Stimulated activated CD4-positive, alpha-beta T cell treated with anti-CD3 and anti-CD28 coated beads, Interleukin-1b, Interleukin-23, amount 100 ng/mL, for 1 hour (primary cell): ENCODE measurements at places on chromosomes 3 and 15.

- no peak for DNase-seq
Observed at GRCh38 chr3:168053115-168053514, 42.6 kb downstream of the GOLIM4 start.

DNA sequence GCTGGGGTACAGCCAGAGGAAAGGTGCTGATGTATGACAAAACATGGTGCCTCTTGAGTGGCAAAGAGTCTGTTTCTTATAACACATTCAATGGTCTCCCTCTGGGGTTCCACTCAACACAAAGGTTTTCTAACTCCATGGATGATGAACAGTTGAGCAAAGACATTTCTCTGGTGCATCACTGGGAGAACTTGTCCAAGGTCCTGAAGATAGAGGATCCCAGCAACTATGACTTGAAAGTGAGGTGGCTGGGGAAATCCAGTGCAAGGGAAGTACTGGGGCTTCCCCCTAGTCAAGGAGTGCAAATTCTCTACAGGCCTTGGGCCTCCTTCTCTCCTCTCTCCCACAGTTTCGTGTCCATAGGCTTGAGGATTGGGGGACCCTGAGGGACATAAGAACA is 431.1 kb downstream of the WDR72 start:
- DNase-seq = no peak

DNA sequence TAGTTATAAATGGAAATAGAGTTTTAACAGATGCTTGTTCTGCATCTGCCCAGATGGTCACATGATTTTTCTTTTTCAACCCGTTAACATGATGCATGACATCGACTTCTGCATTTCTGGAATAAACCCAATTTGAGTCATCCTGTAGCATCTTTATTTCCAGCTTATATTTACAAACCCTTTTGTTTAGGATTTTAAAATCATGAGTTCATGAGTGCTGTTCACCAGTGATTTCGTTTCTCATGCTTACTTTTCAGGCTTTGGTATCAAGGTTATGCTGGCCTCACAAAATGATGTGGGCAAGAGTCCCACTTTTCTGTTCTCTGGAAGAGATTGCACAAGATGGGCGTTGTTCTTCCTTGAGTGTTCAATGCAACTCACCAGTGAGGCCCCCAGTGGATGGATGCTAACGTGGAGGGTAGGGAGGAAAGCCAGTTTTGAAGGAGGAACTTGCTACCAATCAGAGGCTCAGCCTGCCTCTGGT is 5.2 kb downstream of the HRH1 start:
- no peak for DNase-seq

- no peak for DNase-seq
Observed at GRCh38 chr3:65408531-65409175, 630.1 kb downstream of the MAGI1 start.

- peak; percentile 35 for DNase-seq
Observed at GRCh38 chr3:186259612-186260383, 102.2 kb downstream of the DGKG start.

GRCh38 chr3:96813820-96814650 is at the start of gene EPHA6:
EPHA6 (plus strand) TSS chr3:96814594.
- no peak for DNase-seq

DNA sequence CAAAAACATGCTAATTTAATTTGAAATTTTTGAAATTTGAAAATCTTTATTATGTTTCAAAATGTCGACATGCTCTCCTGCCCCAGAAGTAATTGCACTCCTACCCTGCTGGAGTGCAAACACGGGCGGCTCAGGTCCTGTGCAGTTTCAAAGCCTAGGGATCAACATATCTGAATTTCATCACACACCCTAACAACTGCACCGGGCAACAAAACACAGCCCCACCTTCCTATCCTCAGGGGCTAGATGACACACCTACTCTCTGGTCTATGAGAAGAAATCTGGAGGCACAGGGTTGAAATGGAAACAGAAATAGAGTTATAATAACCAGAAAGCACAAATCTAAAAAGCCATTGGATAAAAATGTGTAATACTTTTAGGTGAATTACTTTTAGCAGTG is 61.4 kb downstream of the BFSP2 start:
- DNase-seq = no peak

GRCh38 chr3:52721002-52721729 is 15.3 kb downstream of the SPCS1 start:
- DNase-seq = no peak

GRCh38 chr3:184562878-184563560 is 1.4 kb downstream of the EPHB3 start:
- no peak for DNase-seq

DNA sequence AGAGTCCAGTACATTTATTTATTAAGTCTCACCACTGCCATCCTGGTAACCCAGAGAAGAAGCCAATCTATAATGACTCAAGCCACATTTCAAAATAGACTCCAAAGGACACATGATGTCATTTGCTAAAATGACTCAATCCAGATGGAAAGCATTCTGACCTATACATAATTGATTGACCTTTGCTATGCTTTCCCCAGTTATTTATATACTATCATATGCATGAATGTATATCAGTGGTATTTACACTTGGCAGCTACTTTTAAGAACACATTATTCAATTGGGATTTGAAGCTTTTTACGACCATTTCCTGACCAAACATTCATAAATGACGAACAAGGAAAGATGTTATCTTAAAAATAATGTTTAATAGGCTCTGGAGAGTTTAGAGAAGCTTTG is 297.2 kb downstream of the FHIT start:
- DNase-seq = no peak

DNA sequence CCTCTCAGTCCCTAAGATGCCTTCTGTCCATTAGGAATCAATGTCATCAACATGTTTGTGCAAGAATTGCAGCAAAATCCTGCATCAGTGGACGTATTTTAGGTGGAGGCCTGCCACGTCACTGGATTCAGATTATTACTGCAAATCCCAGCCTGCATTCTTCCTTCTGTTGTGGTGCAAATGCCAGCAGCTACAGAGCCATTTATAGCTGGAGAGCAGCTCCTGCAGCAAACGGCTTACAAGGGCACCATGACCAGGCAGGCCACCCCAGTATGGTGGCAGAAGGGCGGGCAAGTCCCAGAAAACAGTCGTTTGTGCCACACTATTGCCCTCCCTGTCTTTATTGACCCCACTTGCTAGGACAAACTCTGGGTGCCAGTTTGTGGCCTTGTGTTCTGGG is 74.7 kb downstream of the SNRK start:
- no peak for DNase-seq

GRCh38 chr3:150450916-150451315 is 42.8 kb downstream of the TSC22D2 start:
- no peak for DNase-seq

- DNase-seq = no peak
Observed at GRCh38 chr3:72152551-72153476, 367.9 kb upstream of the PROK2 start.

- DNase-seq = no peak
Observed at GRCh38 chr3:21785765-21786437, 34.9 kb upstream of the ZNF385D start.

- DNase-seq = no peak
Observed at GRCh38 chr3:123449102-123449996, 459 bp upstream of the ADCY5 start.

DNA sequence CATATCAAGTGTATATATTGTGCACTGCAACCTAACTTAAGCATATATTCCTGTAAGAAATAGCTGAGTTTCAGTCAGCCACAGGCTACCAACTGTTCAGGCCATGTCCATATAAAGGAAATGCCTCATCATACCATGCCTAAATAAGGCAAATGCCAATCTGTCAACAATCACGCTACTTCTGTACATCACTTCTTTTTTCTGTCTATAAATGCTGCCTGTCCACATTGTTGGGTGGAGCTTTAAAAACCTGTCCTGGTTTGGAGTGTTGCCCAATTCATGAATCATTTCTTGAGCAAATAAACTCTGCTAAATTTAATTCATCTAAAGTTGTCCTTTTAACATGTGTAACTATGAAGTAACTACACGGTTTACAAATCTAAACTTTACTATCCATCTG is 1091.9 kb downstream of the NSUN3 start:
- no peak for DNase-seq

DNA sequence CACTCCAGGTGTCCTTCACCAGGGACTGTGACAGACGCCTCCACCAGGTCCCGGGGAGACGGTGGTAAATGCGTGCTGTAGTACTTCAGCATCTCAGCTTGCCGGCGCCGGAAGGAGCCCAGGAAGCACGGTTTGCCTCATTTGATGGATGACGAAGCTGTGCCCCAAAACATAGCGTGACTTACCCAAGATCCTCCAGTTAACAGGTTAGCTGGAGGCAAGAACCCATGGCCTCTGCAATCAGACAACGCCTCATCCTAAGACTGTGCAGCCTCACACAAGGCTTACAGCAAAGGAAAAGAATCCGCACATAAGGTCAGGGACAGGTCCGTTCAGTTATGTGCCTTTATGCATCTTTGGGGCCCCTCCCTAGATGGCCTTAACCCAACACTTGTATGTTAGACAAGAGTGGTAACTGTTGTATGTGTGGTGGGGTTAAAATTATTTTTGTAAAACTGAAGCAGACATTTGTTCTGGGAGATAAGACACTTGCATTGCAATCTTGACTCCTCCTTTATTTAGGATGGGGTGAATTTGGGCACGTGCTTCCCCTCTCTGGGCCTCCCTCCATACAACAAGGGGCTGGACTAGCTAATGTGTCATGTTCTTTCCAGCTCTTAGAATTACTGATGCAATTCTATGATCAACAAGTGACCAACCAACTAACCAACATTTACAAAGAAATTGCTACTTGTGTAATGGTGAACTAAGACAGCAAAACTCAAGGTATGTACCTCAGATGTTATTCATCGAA is 39.4 kb downstream of the VGLL4 start:
- no peak for DNase-seq

DNA sequence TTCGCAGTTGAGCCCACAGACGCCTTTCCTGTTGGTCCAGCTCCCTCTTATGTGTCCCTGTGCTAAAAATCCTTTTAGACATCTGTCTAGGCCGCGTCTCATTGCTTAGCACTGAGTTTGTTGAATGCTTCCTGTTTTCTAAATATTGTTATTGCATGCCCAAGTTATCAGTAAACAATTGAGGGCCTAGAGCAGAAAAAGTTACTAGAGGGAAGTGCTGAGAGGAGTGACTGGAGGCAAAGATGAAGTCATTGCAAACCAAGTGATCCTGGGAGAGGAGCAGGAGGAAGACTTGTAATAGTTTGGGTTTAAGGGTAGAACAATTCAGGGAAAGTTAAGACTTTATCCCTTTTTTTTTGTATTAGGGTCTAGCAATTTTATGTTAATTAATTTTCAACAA is 88.1 kb downstream of the DCUN1D1 start:
- DNase-seq = no peak

DNA sequence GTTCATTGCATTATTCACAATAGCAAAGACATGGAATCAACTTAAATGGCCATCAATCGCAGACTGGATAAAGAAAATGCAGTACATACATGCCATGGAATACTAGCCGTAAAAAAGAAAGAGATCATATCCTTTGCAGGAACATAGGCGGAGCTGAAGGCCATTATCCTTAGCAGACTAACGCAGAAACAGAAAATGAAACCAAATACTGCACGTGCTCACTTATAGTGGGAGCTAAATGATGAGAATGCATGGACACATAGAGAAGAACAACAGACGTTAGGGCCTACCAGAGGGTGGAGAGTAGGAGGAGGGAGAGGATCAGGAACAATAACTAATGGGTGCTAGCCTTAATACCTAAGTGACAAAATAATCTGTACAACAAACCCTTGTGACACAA is 57.9 kb downstream of the RASA2 start:
- no peak for DNase-seq

DNA sequence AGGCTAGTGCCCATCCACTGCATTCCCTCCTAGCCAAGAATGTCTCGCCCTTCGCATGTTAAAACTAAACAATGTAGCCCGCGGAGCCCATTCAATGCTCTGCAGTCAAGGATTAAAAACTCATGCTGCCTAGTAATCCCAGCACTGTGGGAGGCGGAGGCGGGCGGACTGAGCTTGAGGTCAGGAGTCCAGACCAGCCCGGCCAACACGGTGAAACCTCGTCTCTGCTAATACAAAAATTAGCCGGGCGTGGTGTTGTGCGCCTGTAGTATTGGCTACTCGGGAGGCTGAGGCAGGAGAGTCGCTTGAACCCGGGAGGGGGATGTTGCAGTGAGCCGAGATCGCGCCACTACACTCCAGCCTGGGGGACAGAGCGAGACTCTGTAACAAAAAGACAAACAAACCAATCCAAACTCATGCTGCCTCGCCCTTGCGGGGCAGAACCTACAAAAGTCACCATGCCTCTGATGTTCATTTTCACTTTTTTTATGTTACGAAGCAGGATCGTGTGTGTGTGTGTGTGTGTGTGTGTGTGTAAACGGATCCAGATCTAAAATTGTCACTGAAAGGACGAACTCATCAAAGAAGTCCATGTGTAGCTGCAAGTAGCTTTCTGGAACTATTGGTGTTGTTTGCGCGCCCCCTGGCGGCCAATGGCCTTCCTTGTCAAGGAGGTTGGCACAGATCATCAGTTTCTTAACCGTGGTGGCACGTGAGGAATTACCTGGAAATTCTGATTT is 54.8 kb upstream of the SPESP1 start:
- DNase-seq = peak; percentile 85

DNA sequence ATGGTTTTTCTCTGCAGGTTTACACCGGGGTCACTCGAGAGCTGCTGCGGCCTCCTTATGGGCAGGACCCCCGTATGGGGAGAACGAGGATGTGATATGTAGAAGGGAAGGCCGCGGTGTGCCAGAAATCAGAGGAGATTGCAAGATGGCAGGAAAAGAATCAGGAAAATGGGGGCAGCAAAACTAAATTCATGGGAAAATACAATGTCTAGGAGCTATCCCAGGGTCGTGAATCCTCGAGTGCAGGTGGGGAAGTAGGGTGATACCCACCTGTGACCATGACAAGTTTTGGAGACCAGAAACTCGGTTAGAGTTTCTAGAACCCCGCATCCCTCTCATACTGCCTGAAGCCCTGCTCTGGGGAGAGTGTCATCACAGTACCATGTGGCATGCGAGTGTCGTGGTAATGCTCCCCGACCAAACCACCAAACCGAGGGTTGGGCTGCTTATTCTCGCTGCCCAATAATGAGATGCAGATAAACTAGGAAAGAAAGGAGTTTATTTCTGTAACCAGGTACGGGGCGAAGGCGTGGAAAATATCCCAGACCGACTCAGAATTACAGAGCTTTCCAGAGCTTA is 781 bp downstream of the TRNT1 start:
- no peak for DNase-seq

DNA sequence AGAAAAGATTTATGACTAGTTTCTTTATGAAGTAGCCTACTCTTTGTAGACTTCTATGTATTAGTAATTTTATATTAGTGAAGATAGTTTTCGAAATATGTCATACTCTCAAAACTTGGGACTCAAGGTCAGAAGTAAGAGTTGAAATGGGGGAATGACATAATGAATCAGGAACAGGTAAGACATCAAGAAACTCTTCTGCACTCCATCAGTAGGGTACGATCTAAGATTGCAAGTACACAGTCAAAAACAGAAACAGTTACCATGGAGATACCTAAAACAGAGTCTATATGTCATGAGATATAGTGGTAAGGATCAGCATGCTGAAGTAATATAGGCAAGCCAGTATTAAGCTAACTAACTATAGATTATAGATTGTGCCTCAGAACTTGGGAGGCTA is 187.0 kb upstream of the MLF1 start:
- no peak for DNase-seq

- no peak for DNase-seq
Observed at GRCh38 chr3:147729641-147730040, 320.5 kb downstream of the ZIC1 start.
